Omental fat pad (tissue), 4 donors: ENCODE measurements at places on chromosomes 5 and 9. TPM values are rescaled to one million over a fixed set of nuclear protein-coding genes. Genes with fewer than 3 reads are reported as not detected.

The TSTD2 gene
- total RNA-seq: 18.9 TPM

The NACC2 gene
- total RNA-seq: 25.5 TPM

The C1QTNF3 gene
- 2.9 TPM for total RNA-seq

The NPR3 gene
- total RNA-seq: 11.8 TPM

The SEMA6A gene
- 38.5 TPM for total RNA-seq

The CTXN3 gene
- total RNA-seq: not detected

The KIF4B gene
- not detected for total RNA-seq

The CYLC2 gene
- not detected for total RNA-seq

The SV2C gene
- 0.06 TPM for total RNA-seq

The INVS gene
- 25.2 TPM for total RNA-seq

The DDX4 gene
- not detected for total RNA-seq

The DND1 gene
- total RNA-seq: 0.84 TPM

The PCDHGA3 gene
- total RNA-seq: 3.0 TPM

The FAM200C gene
- total RNA-seq: 3.5 TPM

The GMCL2 gene
- total RNA-seq: not detected

The GLT6D1 gene
- total RNA-seq: not detected

The STKLD1 gene
- total RNA-seq: not detected

The NINJ1 gene
- 93.1 TPM for total RNA-seq

The PCDHB3 gene
- 1.4 TPM for total RNA-seq

The ADCY2 gene
- 1.1 TPM for total RNA-seq

The GZMA gene
- total RNA-seq: 0.96 TPM

The SLC46A2 gene
- total RNA-seq: not detected

The RANBP3L gene
- total RNA-seq: 10.6 TPM

The QRFP gene
- total RNA-seq: not detected

The SLC6A19 gene
- total RNA-seq: not detected
